ENCODE measurements at places on chromosomes 5 and 9. TPM values are rescaled to one million over a fixed set of nuclear protein-coding genes. Genes with fewer than 3 reads are reported as not detected.
A peak's percentile ranks its signal among the peaks of the same experiment; 100 is the strongest.

DNA sequence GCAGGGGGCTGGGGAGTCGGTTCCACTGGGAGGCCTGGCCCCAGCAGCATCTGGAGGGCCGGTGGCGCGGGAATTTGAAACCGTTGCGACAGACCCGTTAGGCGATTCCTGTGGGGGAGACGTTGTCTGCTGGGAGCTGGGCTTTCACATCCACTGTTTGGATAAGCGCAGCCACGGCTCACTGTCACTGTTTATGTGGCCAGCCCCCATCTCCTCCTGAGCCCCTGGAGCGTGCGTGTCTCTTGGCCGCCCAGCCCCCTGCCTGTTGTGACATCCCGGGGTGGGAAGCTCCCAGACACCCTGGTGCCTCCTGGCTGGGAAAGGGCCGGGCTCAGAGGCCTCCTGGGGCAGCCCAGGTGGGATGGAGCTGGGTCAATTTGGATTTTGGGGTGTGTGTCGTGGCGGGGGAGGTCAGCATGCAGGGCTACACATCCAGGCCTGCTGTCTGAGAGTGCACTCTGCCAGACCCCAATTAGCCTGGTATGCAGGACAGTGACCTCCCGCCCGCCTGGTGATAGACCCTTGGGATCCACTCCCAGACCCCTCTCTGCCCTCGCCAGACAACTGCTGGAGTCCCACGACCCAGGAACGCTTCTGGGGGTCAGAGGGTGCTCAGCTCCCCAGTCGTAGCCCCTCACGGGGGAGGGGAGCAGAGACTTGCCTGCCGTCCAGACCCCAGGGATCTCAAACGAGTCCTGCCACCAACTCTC lies 62.0 kb upstream of the RNU6ATAC start:
- no peaks in the 10 kb centered on the region for H3K4me1 ChIP-seq
- no peak overlapping the region for H3K4me3 ChIP-seq
- H3K27ac ChIP-seq, result no peak overlapping the region
- no peak for DNase-seq
- peaks cover 18% of the 10 kb centered on the region for H3K27me3 ChIP-seq

The CORO2A gene
- total RNA-seq, result 2.8 TPM

The SNAPC3 gene
- total RNA-seq, result 25.4 TPM

GRCh38 chr9:137547687-137548543 lies 2.3 kb downstream of the PNPLA7 start:
- H3K4me1 ChIP-seq, result peaks cover 7% of the 10 kb centered on the region
- no peaks in the 10 kb centered on the region for H3K36me3 ChIP-seq
- H3K4me3 ChIP-seq, result no peak overlapping the region
- H3K27ac ChIP-seq, result no peak overlapping the region
- no peak for DNase-seq

The STC2 gene
- 182 TPM for total RNA-seq

GRCh38 chr5:97142521-97143254 lies at the start of gene LIX1:
TSS of gene LIX1 (minus strand) at chr5:97142611. CDS start at chr5:97142576, 35 bp downstream.
- no peaks in the 10 kb centered on the region for H3K4me1 ChIP-seq
- DNase-seq, result peak; percentile 63
- H3K36me3 ChIP-seq, result no peaks in the 10 kb centered on the region
- H3K4me3 ChIP-seq, result no peak within 1 kb of the TSS
- H3K27me3 ChIP-seq, result no peaks in the 10 kb centered on the region
- H3K27ac ChIP-seq, result no peak within 1 kb of the TSS

The PAEP gene
- total RNA-seq, result not detected

- H3K4me3 ChIP-seq, result no peak overlapping the region
- peaks cover 9% of the 10 kb centered on the region for H3K4me1 ChIP-seq
- H3K36me3 ChIP-seq, result no peaks in the 10 kb centered on the region
- no peaks in the 10 kb centered on the region for H3K27me3 ChIP-seq
These were observed 61.5 kb upstream of the RNF130 start for GRCh38 chr5:180133060-180133459.

The PKD2L2 gene
- total RNA-seq, result not detected

- no peaks in the 10 kb centered on the region for H3K27me3 ChIP-seq
- no peak overlapping the region for H3K27ac ChIP-seq
- no peaks in the 10 kb centered on the region for H3K4me1 ChIP-seq
- no peak overlapping the region for H3K4me3 ChIP-seq
- DNase-seq, result no peak
These were observed 319.2 kb upstream of the CD180 start for GRCh38 chr5:67515762-67516161.

DNA sequence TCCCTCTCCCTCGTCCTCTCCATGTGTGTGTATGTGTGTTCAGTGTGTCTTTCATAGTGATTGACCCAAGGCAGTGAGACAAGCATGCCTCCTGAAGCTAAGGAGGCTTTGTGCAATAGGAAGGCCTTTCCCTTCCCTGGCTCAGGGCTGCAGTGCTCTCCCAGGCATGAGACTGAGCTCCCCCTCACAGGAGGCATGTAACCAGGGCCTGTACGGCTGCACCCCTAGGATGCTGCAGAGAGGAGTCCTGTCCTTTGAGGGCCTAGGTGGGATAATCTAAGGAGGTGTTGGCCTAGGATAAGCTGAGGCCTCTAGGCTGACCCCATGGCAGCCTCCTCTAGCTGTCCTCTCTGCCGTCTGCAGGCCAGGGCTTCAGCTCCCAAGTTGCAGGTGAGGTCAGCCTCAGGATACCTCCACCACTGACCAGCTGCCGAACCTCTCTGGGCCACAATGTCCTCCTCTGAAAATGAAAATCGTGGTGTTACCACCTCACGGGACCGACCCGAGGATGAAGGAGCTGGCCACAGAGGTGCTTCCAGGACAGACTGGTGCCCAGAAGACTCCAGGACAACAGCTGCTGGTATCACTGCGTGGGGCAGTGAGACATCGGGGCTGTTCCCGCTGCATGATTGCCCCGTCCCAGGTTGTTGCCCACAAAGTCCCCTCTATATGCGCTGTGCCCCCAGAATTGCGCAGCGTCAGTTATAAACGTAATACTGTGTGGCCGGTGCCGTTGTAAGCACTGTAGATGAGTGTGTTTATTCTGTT lies 129.6 kb downstream of the BARX1 start:
- no peaks in the 10 kb centered on the region for H3K36me3 ChIP-seq
- DNase-seq, result no peak
- no peaks in the 10 kb centered on the region for H3K4me1 ChIP-seq
- H3K27ac ChIP-seq, result no peak overlapping the region

DNA sequence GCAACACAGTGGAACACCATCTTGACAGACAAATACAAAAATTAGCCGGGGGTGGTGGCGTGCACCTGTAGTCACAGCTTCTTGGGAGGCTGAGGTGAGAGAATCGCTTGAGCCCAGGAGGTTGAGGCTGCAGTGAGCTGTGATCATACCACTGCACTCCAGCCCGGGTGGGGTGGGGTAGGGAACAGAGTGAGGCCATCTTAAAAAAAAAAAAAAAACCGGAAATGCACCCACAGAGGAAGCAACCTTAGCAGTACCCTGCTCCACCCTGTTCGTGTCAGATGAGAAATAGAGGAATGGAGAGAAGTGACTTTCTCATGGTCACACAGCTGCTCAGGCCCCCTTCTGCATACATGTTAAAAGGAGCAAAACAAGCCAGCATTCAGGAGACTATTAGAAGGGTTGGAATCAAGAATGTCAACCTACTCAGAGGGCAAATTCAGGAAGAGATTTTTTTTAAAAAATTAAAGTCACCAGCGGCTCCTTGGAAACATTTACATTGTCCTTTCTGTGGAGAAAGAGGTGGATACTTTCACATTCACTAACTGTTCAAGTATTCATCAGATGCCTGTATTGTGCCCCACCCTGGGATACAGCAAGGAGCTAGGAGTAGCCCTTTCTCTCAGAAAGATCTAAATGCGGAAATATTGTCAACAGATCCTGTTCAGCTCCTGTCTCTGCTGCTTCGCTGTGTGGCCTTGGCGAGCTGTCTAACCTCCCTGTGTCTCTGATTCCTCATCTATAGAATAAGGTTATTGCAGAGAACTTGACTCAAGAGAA lies 41.0 kb downstream of the CYFIP2 start:
- H3K4me3 ChIP-seq, result no peak overlapping the region
- no peaks in the 10 kb centered on the region for H3K36me3 ChIP-seq
- no peaks in the 10 kb centered on the region for H3K27me3 ChIP-seq
- H3K27ac ChIP-seq, result no peak overlapping the region
- no peak for DNase-seq

The SPATA31A3 gene
- total RNA-seq, result not detected

The TMEFF1 gene
- not detected for total RNA-seq

The C5orf46 gene
- total RNA-seq, result 59.9 TPM

The PDZD2 gene
- total RNA-seq, result 2.9 TPM

- H3K4me1 ChIP-seq, result no peaks in the 10 kb centered on the region
- no peak overlapping the region for H3K4me3 ChIP-seq
- no peak overlapping the region for H3K27ac ChIP-seq
- no peaks in the 10 kb centered on the region for H3K27me3 ChIP-seq
These were observed 40.4 kb upstream of the MAP3K1 start for GRCh38 chr5:56774957-56775356.

DNA sequence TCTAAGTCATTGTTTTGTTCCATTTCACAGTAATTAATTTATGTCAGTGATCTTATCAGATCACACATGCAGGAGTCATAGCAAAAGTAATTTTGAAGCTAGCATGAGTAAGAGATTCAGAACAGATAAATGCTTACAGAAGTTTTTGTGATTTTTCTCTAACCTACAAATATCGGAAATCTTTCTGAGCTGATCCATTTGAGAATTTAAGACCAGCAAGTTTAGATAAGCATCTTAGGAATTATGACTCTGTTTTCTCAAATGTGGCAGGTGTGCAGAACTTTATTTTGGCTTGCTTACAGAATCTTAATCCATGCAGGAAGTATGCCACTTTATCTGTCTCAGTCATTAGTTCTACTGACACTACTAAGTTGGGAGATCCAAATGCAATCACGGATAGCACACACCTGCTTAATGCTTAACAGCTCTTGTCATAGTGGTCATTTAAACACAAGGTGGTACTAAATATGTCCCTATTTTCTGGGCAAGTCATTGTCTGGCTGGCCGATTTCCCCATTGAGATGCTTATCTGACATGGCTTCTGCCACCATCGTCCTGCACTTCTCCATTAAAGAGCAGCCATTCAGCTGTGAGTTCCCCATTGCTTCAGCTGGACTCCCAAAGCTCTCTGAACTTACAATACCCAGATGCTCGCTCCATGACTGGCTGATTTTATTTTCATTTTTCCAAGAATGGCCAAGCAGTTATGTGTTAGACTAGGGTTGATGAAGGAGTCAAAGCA lies 305.4 kb upstream of the NUDT12 start:
- no peaks in the 10 kb centered on the region for H3K36me3 ChIP-seq
- no peak overlapping the region for H3K4me3 ChIP-seq
- H3K27me3 ChIP-seq, result no peaks in the 10 kb centered on the region
- peak overlapping the region; percentile 13 for H3K27ac ChIP-seq
- DNase-seq, result peak; percentile 55

DNA sequence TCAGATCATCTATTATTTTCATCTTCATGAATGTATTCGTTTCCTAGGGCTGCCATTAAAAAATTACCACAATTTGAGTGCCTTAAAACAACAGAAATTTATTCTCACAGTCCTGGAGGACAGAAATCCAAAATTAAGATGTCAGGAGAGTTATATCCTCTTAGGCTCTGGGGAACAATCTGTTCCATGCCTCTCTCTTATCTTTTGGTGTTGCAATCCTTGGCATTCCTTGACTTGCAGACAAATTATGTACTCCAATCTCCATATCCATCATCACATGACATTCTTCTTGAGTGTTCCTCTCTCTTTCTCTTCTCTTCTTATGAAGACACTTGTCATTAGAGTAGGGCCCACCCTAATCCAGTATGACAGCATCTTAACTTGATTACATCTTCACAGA lies 339.4 kb downstream of the EFNA5 start:
- no peak overlapping the region for H3K4me3 ChIP-seq
- no peak overlapping the region for H3K27ac ChIP-seq
- H3K27me3 ChIP-seq, result no peaks in the 10 kb centered on the region
- H3K4me1 ChIP-seq, result peaks cover 3% of the 10 kb centered on the region
- H3K36me3 ChIP-seq, result no peaks in the 10 kb centered on the region

DNA sequence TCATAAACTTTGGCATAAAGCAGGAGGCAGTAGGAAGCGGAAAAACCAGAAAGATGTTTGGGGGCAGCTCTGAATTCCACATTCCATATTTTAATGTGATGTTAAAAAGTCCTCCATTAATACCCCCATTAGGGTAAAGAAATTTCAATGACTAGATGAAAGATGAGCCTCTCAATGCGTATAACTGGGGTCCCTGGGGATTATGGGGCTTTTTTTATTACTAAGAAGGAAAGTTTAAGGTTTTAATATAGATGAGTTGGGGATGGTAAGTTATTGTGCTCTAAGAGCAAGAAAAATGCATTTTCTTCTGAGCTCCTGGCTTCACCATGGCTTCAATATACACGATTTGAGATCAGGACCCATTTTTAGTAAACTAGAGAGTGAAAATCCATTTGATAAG lies 321.9 kb downstream of the CDK5RAP2 start:
- H3K4me1 ChIP-seq, result no peaks in the 10 kb centered on the region
- H3K4me3 ChIP-seq, result no peak overlapping the region
- H3K36me3 ChIP-seq, result no peaks in the 10 kb centered on the region
- no peaks in the 10 kb centered on the region for H3K27me3 ChIP-seq

The CARTPT gene
- not detected for total RNA-seq

The DIPK1B gene
- total RNA-seq, result 26.3 TPM

- H3K27me3 ChIP-seq, result no peaks in the 10 kb centered on the region
- no peaks in the 10 kb centered on the region for H3K36me3 ChIP-seq
- H3K27ac ChIP-seq, result no peak overlapping the region
- H3K4me1 ChIP-seq, result 0 out of 2 replicates have a peak, but pooled peaks cover 4% of the 10 kb centered on the region
- DNase-seq, result no peak
These were observed 370.2 kb upstream of the CCNH start for GRCh38 chr5:87782916-87783315.

The CCL27 gene
- not detected for total RNA-seq

The SLCO4C1 gene
- not detected for total RNA-seq

DNA sequence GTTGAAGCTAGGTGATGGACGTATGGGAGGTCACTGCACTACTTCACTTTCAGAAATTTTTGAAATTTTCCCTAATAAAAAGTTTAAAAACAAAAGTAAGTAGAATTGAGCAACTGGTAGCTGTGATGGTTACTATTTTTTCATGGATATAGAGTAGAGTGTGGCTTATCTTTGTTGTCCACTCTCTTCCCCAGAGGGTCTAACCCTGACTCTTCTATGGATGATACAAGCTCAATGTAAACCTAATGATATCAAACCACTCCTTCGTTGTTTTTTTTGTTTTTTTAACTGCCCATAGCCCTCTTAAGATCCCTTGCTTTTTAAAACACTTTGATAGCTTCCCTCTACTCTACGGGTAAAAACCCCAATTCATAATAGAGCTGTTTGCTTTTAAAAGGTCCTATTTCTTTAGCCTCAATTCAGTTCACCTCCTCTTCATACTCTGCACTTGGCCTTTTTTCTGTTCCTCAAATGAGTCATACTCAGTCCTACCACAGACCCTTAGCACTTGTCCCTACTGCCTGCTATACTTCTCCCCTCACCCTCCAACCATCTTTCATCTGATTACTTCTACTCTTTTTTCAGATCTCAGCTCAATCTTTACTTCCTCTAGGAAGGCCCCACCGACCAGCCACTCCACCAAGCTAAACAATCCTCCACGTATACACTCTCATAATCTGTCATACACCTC lies 2.6 kb downstream of the HDAC3 start:
- H3K27ac ChIP-seq, result no peak overlapping the region
- peaks cover 29% of the 10 kb centered on the region for H3K4me1 ChIP-seq
- H3K36me3 ChIP-seq, result no peaks in the 10 kb centered on the region
- H3K4me3 ChIP-seq, result no peak overlapping the region
- DNase-seq, result no peak

The SV2C gene
- not detected for total RNA-seq

All from PC-3 (cell line).